ENCODE measurements at places on chromosomes 12 and 14. TPM values are rescaled to one million over a fixed set of nuclear protein-coding genes. Genes with fewer than 3 reads are reported as not detected.

GRCh38 chr14:102966681-102967505 lies 44.4 kb downstream of the AMN start:
- H3K27me3 ChIP-seq: no peaks in the 10 kb centered on the region
- H3K4me3 ChIP-seq: no peak overlapping the region
- H3K27ac ChIP-seq: no peak overlapping the region
- DNase-seq: no peak
- peaks cover 23% of the 10 kb centered on the region for H3K36me3 ChIP-seq
- no peaks in the 10 kb centered on the region for H3K4me1 ChIP-seq

DNA sequence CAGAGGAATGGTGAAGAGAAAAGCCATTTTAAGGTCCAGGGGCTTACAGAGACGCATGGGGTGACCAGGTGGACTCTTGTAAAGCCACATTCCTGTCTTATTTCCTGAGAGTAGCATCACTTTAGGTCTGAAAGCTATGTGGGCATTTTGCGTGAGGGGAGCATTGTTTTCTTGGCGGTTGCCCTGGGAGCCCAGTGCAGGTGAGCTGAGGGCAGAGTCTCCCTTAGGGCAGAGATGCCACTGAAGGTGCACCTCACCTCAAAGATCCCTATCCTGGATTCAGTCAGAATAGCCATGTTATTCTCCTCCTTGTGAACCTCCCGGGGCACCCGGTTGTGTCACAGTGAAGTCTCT lies 12.4 kb downstream of the GLRX5 start:
- H3K27ac ChIP-seq: no peak overlapping the region
- peaks cover 14% of the 10 kb centered on the region for H3K36me3 ChIP-seq
- DNase-seq: no peak
- H3K4me1 ChIP-seq: peaks cover 9% of the 10 kb centered on the region

- H3K4me3 ChIP-seq: no peak overlapping the region
- no peak overlapping the region for H3K27ac ChIP-seq
- H3K4me1 ChIP-seq: no peaks in the 10 kb centered on the region
- H3K27me3 ChIP-seq: peaks cover 4% of the 10 kb centered on the region
- H3K36me3 ChIP-seq: no peaks in the 10 kb centered on the region
Measured at GRCh38 chr12:58097741-58098140, 156.4 kb downstream of the ATP23 start.

DNA sequence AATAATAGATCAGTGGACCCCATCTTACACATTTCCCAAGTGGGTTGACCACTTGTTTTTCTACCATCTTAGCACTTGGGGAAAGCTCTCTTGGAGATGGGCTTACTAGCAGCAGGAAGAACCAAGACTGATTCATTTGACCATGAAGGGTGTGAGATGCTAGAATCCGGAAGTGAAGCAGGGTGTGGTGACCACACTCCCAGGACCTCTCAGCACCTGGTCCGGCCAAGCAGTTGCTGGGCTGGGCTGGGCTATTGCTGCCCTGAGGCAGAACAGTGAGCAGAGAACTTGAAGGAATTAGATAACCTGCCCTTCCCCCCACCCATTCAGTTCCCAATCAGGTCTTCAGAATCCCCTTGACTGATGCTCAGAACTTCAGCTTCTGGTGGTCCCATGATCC lies 24.4 kb downstream of the ADCY6 start:
- DNase-seq: no peak
- H3K27me3 ChIP-seq: no peaks in the 10 kb centered on the region
- H3K27ac ChIP-seq: no peak overlapping the region
- H3K4me1 ChIP-seq: peaks cover 11% of the 10 kb centered on the region

DNA sequence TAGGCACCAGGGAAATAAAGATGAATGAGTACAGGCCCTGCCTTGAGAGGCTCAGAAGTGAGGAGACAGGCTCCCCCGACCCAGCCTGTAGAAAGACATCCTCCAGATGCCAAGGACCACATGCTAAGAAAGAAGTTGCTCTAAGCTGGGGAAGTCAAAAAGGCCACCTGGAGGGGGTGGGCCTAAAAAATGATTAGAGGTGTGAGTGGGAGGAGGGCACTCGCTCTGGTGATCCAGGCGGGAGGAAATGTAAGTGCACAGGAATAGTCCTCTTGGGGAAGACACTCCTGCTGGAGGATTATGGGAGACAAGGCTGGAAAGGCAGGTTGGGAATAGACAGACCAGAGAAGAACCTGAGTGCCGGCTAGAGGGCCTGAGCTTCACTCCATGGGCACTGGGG lies 32.2 kb downstream of the SMUG1 start:
- no peak overlapping the region for H3K27ac ChIP-seq
- H3K4me3 ChIP-seq: no peak overlapping the region
- no peak for DNase-seq
- no peaks in the 10 kb centered on the region for H3K36me3 ChIP-seq
- H3K27me3 ChIP-seq: peaks cover 74% of the 10 kb centered on the region
- peaks cover 7% of the 10 kb centered on the region for H3K4me1 ChIP-seq

DNA sequence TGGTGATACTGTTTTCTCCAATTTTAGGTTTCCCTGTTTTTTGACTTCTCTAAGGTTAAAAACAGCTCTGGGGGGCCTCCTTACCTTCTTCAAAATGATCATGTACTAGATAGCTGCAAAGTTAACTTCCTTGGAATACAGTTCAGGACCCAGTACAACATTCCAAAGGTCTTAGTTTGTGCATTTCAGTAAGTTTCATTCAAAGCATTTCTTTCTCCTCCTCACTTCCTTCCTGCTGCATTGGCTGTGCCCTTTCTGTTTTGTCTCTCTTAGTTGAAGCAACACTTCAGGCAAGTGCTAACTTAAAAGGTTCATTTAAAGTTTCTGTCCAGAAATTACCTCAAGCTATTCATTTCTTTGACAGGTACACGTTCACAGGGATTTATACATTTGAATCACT lies 95.7 kb downstream of the SCN8A start:
- H3K27me3 ChIP-seq: no peaks in the 10 kb centered on the region
- no peak for DNase-seq
- H3K36me3 ChIP-seq: peaks cover 6% of the 10 kb centered on the region
- H3K27ac ChIP-seq: no peak overlapping the region
- H3K4me3 ChIP-seq: no peak overlapping the region

The FLRT2 gene
- total RNA-seq: 13.5 TPM

The AKAP5 gene
- 1.3 TPM for total RNA-seq

The FANCM gene
- total RNA-seq: 19.0 TPM

The GPR137C gene
- total RNA-seq: 4.2 TPM

The AMN1 gene
- total RNA-seq: 8.3 TPM

The PMCH gene
- not detected for total RNA-seq

All from neural crest cell (in vitro differentiated cells).